Activated CD8-positive, alpha-beta T cell treated with anti-CD3 and anti-CD28 coated beads, Interleukin-2, amount 10 ng/mL, durations not matched to agents 7 days and 5 days (primary cell): ENCODE measurements at places on chromosomes 4 and X. TPM values are rescaled to one million over a fixed set of nuclear protein-coding genes. Genes with fewer than 3 reads are reported as not detected.

UCP1 gene
- total RNA-seq: not detected

PGAM4 gene
- 1.1 TPM for total RNA-seq

ETDA gene
- total RNA-seq: not detected

- no peak for DNase-seq
These were observed 4.9 kb downstream of the CHRNA9 start for GRCh38 chr4:40340030-40340429.

DNA sequence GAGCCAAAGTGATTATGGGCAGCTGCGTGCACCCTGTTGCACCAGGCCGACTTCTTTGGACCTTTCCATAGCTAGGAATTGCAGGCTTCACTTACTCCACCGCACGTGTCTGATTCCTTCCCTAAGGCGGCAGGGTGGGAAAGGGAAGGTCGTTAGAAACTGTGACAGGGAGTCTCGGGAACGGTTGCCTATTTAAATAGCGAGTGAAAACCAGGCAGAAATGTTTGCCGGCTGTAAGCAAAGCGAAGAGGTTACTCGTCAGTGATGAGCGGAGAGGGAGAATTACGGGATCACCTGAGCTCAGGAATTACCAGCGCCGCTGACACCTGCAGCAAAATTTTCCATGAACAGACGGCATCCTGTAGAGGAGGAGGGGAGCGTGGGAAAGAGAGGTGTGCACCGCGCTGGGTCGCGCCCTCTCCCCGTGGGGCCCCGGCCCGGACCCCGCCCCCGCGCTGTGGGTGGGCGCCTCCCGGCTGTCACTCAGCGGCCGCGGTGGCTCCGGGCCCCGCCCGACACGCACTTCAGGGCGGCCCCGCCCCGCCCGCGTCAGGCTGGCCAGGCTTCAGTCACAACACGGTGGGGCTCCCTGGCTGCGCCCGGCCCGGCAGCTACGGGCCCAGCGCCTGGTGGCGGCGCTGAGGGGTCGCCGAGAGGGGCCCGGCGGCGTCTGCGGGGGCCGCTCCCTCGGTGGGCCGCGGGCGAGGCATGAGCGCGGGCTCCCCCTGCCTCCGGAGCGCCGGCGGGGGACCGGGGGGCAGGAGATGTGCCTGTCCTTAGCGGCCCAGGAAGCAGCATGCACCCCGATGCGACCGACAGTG, at the start of gene SNX25:
SNX25 (plus strand) TSS at position 568 of the 821 bp plus-strand sequence; CDS start at position 797, 229 bp downstream.
- peak; percentile 87 for DNase-seq

NOX1 gene
- total RNA-seq: not detected

DNA sequence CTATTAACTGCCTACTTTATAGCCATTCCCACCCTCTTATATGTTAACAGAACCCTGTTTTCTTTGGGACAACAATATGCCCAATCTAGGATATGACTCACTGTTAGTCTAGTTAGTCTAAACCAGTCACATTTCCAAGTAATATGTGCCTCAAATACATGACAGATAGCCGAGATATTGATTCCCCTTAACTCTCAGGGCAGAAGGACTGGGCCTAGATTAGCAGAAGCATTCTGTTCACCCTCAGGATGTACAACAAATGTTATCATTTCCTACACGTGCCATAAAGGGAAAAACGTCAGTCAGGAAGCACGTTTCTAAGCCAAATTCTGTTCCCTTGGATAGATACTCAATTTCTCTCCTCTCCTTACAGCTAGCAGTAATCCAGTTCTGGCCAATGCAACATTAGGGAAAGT, 114.1 kb downstream of the SLC10A7 start:
- no peak for DNase-seq

WDFY3 gene
- total RNA-seq: not detected

DNA sequence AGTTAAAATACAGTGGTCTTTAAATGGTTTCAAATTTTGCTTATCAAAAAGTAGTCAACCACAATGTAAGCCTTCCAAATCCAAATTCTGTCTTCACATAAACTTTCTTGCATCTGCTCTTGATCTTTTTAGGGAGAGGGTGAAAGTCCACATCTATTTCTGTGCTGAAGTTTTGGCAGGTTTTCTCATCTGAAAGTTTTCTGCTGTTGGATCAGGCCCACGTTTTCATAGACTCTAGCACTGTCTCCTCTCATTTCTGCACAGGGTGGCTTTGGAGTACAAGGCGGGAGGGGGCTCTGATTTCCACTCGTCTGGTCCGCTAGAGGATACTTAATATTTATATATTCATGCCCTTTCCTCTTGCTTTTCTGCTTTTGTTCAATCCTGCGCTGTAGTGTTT, 18.1 kb upstream of the TMEM150C start:
- DNase-seq: no peak

CRLF2 gene
- 1.1 TPM for total RNA-seq

- no peak for DNase-seq
These were observed 2.9 kb downstream of the SOX3 start for GRCh38 chrX:140501940-140502468.

GRCh38 chr4:141132072-141132708, 1.1 kb downstream of the RNF150 start:
- DNase-seq: no peak

- DNase-seq: no peak
These were observed 30.3 kb downstream of the RGS12 start for GRCh38 chr4:3323071-3323481.

USP51 gene
- total RNA-seq: 1.2 TPM

DNA sequence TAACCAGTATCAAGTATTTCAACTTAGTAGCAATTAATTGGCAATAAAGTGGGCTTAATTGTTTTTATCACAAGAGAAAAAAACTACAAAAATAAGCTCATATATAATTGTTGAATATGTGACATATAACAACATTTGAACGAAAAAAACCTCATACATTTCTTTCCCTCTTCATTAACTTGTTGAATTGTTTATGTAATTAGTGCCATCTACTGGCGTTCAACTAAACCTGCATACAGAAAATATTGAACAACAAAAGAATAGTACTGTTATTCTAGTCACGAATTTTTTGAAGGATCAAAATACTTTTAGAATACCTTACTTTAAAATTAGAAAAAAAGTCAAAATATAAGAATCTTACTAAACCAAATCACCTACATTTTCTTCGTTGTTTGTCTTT, 586.5 kb upstream of the FTHL17 start:
- DNase-seq: no peak

PCDH18 gene
- not detected for total RNA-seq

DNA sequence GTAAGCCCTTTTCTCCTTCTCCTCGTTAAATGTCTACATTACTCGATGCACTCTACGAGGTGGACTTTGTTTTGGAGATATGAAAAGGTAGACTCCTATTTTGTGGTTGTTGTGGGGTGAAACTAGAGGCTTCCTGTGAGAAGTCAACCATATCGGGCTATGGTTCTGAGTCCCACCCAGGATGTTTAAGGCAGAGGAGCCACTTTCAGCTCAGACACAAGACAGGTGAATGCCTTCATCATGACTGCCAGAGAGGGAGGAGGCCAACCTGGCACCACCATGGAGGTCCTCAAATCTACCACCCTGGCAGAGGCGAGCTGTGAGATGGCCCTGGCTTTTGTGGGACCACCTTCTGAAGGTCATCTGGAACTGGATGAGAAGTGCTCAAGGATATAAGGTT, 154.4 kb upstream of the KLF3 start:
- DNase-seq: peak; percentile 71

DNA sequence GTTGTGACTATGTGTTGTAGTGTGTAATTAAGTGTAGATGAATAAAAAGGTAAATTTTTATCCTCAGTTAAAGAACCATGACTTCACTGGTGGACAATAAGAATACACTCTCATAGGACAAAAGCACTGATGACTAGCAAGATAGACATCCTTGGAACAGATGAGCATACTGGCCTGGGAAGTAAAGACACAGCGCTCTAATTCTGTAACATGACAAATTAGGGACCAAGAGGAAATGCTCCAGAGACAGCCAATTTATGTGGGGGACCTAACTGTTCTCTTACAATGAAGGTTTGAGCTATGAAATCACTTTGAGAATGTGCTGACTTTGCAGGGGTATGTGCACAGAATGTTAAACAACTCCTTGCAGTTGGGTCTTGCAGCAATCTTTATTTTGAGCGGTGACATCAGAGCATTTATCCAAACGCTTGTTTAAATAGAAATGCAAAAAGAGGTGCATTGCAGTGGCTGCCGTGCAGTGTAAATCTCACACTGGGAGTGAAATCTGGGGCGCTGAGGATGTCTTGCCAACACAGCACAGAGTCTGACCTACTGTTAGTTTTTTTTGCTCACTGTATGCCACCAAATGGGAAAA, 109.3 kb downstream of the MAGEC2 start:
- no peak for DNase-seq

CCDC120 gene
- 5.0 TPM for total RNA-seq

DNA sequence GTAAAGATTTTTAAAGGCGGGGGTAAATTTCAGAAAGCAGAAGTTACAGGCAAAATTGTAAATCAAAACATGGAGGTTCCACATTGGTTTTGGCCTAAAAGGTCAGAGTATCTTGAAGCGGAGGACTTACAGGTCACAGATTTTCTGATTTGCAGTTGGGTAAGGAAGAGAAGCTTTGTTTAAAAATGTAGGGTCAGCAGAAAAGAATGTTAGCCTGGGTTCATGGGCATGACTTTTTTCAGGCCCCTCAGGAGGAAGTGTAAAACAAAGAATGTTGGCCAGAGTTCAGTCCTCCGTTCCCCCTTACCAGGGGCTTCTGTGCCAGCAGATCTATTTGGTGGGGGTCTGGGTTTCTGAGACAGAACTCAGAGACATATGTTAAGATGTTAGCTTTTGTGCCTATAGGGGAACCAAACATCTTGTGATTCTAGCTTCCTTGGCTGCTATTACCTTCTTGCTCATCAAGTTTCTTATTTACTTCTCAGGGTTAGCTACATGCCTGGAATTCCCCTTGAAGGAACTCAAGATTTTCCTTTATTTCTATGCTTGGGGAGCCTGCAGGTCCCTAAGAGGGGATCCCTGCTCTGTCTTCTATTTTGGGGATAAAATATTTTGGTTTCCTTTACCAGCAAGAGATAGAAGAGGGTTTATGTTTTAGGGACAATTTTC, 160.3 kb downstream of the ANK2 start:
- no peak for DNase-seq
